ENCODE measurements at places on chromosomes 4 and X.

DNA sequence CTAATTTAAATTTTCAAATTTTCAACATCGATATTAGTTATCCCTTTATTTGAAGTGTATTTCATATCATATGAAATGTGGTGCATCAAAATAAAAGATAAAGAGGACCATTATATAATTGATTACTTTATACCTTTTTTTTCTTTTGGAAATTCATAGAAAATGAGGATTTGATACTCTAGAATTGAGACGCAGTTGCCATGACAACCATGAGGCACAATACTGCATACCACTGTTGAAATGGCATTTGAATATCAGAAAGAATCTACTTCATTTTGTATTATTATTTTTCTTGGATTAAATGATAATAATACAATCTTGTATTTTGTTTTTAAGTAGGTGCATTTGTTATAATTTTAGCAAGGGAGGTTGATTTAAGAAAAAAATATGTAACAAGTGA is 323.1 kb downstream of the PCDH18 start:
- DNase-seq, result no peak

DNA sequence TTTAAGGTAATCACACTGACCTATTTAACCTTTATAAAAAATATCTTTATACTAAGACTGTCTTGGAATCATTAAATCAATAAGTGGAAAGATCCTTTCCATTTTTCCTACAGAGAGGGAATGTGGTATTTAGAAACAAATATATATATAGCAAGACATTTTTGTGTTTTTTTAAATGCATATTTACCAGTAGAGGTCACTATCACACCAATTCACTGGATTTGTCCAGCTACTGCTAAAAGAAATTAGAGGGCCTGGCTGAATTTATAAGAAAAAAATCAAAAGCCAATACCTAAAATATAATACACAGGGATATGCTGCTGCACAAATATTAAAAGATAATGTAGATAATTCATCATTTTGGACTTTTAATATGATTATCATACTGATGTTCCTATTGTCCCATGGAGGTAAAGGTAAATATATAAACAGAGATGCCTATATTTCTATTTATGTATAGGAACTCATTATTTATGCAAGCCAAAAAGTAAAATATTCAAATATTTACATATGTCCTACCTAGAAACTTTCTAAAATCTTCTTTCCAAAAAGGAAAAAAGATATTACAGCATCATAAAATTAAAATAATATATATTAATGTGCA is 69.5 kb downstream of the PDE5A start:
- DNase-seq, result no peak

GRCh38 chrX:17192106-17192505 is 182.9 kb upstream of the NHS start:
- no peak for DNase-seq

- DNase-seq, result no peak
Measured at GRCh38 chrX:52277666-52278065, 91.2 kb upstream of the XAGE2 start.

GRCh38 chr4:17426222-17426621 is 85.7 kb downstream of the QDPR start:
- DNase-seq, result no peak

GRCh38 chr4:158189422-158189821 is 16.6 kb upstream of the GASK1B start:
- DNase-seq, result no peak

DNA sequence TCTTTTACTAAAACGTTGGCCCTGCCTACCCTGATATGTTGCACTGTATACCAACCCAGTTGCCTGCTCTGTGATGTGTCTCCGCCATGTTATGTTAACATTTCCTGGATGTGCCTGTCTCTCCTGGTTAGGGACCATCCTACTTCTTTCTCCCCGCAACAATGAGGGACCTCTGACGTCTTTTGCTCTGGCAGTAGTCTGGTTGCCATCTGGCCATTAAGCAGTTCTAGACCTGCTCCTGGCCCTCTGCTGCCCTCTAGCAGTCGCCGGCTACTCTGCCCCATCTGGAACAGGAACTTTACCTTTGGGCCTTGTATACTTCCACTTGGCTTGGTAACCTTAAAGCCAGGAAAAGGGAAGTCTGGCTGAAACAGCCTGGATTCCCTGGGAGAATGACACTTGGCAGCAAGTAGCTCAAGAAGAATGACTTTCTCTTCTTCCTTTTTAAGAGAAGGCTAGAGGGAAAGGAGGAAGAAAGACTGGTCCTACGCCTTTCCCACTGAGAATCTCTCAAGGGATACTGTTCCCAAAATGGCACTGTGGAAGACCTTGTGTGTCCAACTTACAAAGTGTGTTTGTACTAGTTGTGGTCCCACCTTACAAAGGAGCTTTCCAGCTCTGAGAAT is 63.5 kb downstream of the GPC3 start:
- peak; percentile 13 for DNase-seq

DNA sequence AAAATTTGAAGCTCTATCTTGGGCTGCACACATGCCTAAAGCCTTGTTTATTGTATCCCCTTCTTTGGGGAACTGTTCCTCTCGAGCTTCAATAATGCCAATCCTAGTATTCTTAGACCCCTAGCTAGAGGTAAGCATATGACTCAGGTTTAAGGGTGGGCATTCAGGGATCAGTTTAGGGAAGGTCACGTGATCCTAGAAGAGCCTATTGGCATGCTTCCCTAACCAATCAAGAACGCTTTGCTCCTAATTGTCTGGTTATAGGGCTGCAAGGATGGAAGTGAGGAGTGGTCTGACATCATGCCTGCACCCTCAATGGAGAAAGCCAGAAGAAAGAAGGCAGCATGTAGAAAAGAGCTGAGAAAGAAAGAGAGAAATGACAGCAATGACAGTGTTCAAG is 46.9 kb downstream of the TLR10 start:
- no peak for DNase-seq

DNA sequence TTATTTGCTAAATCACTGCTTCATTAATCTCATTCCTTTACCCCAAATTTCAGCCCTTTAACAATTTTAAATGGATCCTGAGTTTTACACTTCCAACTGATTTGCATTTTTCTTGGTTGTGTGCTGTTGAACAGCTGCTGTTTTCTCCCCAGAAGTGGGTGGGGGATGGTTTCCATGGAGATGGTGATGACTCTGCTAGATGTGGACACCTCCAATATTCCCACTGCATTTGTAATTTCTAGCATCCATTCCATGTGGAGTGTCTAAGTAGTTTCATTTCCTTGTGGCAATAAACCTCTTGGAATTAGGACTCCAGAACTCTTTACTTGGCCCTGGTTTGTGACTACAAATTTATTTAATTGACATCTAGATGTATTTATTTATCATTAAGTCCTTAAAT is 330.4 kb downstream of the GBA3 start:
- DNase-seq, result no peak

DNA sequence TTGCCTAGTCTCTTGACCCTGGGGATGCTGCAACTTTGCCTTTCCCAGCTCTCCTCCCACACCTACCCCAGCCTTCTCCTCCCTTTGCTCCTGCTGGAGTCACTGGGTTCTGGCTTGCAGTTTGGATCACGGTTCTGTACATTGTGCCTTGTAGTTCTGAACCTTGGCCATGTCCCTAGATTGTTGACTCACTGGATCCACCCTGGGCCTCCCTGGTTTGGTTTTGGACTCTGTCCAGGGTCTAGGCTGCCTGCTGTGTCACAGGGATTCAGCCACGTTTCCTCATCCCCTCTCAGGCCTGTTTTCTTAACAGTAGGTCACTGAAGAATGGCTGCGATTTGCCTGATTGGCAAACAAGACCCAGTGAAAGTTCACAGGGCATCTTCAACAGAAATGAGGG is 11.5 kb upstream of the GABRE start:
- DNase-seq, result no peak

DNA sequence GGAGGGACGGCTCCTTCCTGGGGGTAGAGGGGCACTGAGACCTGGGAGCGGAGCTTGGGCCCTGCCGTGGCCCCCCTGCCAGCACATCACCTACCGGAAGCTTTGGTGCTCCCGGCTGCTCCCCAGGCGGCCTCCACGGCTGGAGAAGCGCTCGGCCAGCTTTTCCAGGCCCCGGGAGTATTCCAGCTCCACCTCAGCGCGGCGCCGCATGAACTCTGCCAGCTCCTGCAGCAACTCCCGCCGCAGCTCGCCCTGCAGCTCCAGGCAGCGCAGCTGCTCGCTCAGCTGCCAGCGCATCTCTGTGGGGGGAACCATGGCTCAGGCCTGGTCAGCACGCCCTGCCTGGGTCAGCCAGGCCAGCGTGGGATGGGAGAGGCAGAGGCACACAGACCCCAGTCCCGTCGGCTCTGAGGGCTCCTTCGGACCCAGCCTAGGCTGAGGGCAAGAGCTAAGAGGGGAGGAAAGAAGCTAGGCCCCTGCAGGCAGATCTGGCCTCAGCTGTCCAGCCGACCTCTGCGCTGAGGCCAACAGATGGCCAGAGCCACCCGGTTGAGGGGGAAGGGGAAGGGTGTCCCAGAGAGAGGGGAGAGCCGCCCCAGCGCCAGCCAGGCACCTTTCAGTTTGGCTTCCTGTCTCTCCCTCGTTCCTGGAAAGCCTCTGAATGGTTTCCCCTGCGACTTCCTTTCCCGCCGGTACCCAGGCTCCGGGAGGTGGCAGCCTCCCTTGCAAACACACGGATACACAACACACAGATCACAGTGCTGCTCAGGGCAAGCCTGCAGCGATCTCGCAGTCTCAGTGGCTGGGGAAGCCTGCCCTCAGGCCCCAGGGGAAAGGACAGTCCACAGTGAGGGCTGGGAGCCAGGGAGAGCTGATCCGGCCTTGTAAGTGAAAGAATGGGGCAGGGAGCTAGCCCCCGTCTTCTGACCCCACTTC is 4.3 kb downstream of the ARHGAP4 start:
- DNase-seq, result no peak

DNA sequence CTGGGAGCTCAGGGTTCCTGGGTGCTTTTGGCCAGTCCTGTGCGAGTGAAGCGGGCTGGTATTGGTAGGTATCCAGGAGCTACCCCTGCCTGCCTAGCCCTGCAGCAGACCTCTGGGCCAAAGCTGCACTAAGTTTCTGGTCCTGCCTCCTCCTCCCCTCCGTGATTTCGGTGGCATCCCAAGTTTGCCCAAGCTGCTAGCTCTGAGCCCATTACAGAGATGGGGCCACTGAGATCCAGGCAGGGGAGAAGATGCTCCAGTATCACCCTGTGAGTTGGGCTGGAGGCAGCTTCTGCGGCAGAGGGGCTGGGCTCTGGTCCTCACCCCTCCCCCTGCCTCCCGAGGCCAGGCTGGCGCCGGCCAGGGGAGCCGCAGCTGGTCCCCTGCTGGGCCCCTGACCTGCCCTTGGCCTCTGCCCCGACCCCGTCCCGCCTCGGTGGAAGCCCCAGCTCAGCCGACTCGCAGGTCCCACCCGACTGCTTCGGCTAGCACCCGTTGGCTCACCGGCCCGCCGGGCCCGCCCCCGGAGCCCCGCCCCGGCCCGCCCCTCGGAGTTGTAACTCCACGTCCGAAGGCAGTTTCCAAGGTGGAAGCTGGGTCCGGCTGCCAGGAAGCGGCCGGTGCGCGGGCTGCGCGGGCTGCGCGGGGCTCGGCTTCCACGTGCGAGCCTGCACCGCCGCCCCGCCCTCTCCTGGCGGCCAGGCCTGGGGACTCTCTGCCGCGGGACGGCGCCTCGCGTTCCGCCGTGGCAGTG is at the start of gene DUSP9:
Gene DUSP9 (plus strand): TSS at position 584 of the 754 bp plus-strand sequence. CDS start 751 bp downstream, outside the sequence.
- DNase-seq, result no peak

GRCh38 chrX:21926527-21927278 is 13.8 kb upstream of the SMS start:
- DNase-seq, result no peak

DNA sequence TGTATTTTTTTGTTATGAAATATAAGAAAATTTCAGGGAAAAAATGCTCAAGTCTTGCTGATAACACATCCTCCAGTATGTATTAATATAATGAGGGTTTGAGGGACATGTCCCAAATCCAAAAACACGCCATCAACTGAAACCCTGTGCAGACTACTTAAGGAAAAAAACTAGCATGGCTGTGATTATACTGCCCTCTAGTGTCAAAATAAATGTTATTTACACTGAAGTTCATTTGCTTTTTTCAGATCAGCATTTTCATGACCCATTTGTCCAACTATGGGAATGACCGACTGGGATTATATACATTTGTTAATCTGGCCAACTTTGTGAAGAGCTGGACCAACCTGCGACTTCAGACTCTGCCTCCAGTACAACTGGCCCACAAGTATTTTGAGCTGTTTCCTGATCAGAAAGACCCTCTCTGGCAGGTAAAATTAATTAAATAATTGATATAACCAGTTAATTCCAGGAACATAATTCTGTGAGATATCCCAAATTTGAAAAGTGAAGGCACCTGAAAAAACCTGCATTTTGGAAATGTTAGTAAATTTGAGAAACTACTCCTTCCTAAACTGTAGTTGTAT is 128.5 kb downstream of the PRSS12 start:
- DNase-seq, result no peak

DNA sequence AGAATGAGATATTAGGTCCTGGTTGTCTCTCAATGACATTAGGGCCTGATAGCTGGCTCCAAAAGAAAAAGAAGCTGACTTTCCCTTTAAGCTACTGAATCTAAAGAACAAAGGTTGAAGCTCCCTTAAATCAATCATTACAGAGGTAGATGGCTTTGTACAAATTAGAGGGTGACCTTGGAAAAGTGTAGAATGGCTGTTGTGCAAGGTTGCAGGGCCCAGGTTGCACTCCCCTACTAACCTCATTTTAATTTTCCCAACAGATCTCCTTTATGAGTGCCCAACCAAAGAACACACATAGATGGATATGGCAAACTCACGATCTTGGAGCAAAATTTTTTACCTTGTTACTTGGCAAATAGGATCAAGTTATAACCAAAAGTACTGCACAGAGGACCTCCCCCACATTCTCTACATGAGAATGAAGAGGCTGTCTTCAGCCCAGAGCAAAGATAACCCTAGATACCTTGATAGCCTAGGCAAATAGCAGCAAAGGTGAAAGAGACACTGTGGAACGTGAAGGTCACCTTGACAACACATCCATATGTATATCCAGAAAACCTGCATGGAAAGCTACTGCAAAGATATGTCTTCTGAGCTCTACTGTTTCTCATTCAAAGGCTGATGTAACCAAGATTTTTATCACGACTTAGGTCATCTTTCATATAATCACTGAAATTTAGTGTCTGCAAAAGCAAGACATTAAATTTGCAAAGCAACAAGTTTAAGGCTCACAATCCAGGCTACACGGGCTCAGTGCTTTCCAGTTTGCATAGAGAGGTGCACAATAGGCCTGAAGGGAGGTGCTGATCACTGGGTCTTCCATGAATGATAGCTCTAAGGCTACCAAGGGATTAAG is 23.0 kb downstream of the KLB start:
- DNase-seq, result no peak

DNA sequence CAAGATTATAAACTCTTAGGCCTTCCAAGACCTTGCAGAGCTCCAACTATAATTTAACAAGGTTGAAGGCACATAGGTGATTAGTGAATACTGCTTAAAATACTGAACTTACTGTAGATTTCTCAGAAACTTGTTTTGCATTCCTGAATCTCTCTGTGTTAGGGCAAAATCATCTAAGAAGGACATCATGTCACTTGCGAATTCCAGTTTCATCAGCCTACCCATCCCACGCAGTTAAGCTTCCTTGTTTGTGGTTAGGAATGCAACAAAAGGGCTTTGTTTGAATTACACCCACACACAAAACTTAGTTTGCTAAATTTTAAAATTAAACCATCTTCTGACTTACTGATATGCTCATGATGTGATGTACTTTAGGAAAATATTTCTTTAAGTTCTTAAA is 174.0 kb downstream of the SOWAHB start:
- no peak for DNase-seq

GRCh38 chr4:139606579-139607501 is 50.8 kb upstream of the SETD7 start:
- no peak for DNase-seq
